ENCODE measurements at places on chromosomes 6 and 20.

DNA sequence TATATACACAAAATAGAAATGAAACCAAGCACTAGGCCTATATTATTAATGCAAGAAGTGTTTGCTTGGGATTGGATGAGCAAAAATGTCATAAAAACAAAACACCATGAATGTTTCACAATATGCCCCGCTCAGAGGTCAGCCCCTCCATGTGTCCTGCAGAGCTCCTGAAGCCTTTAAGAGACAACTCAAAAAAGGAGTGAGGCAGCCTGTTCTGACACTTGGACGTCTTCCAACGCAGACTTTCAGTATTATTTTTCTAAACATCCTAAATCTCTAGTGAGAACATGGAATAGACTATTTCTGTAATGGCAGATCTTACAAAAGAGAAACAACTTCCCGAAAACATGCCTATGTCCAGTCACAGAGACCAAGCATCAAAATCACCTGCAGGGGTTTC lies 322.6 kb downstream of the PRKN start:
- DNase-seq, result no peak

- no peak for DNase-seq
Observed at GRCh38 chr6:28807682-28808280, 116.0 kb downstream of the TRIM27 start.

DNA sequence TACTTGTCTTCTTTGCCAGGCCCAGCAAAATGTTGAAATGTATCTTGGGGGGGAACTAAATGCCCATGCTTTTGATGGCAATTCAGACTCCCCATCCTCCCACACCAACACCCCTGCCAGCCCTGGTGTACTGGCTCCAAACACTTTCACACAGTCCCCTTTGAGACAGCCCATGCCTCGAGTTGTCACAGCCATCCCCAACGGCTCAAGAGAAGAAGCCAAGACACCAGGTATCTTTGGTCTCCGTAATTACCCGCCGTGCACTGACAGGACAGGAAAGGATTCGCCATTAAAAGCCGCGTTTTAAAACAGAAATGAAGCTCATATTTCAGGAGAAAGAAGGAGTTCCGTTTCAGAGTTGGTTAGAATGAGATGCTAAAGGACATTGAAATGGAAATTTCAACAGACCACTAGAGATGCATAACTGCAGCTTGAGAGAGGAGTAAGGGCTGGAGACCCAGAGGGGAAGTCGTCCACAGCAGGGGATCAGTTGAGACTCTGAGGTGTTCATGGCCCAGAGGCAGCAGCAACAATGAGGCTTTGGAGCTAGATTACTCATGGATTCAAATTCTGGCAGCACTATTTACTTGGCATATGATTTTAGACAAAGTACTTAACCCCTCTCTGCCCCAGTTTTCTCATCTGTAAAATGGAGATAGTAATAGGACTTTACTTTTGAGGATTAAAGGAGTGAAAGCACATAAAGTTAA lies 63.5 kb upstream of the ADGRF1 start:
- DNase-seq, result no peak

DNA sequence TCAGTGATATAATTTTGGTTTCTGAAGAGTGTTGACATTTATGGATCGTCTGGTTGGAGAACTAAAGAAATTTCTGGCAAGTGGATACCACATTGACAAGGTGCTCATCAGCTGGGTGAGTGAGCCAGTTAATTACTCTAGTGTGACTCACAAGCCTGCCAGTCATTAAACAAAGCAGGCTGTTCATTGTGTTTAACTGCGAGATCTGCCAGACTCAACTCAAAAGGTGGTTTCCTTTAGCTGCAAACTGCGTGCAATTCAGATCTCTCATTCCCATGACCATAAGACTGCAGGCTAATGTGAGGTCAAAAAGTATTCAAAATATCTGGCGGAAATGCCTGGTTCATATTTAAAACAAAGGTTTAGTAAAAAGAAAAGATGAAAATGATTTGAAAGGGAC lies 32.5 kb upstream of the IYD start:
- DNase-seq, result no peak

- DNase-seq, result peak; percentile 77
Observed at GRCh38 chr20:54122189-54122588, 51.6 kb downstream of the CYP24A1 start.

DNA sequence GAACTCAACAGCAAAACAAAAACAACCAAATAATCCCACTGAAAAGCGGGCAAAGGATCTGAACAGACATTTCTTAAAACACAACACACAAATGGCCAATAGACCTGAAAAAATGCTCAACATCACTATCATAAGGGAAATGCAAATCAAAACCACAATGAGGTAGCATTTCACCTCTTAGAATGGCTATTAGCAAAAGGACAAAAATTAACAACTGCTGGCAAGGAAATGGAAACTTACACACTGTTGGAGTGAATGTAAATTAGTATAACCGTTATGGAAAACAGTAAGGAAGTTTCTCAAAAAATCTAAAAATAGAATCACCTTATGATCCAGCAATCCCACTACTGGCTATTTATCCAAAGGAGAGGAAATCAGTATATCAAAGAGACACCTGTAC lies 20.9 kb downstream of the FAM8A1 start:
- DNase-seq, result no peak

GRCh38 chr6:31356216-31356945 lies 598 bp downstream of the HLA-B start:
- peak; percentile 50 for DNase-seq

- DNase-seq, result no peak
Observed at GRCh38 chr6:84026721-84027164, 6.8 kb upstream of the MRAP2 start.

- DNase-seq, result no peak
Observed at GRCh38 chr20:61117725-61118124, 134.3 kb upstream of the CDH4 start.

DNA sequence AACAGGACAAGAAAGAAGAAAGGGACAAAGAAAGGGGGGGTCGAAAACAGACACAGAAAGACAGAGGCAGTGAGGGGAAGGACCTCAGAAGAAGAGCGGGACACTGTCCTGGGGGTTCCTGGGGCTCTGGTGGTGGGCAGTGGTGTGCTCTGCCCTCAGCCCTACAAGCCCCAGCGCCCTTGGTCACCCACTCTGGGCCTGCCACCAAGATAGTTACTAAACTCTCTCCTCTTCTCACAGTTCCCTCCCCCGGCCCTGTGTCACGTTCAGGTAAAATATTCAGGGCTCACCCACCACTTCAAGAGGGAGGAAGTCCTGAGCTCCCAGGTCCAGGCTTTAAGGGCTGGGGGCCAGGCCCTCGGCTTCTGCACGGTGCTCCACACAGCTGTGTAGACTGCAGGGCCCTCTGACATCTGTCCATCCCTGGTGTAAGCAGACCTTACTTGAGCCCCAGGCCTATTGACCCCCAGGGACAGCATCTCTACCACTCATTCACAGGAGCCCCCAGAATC lies 87.4 kb downstream of the MRPL14 start:
- no peak for DNase-seq

All from inflammatory macrophage (primary cell).